ENCODE measurements at places on chromosomes 11 and 22. TPM values are rescaled to one million over a fixed set of nuclear protein-coding genes. Genes with fewer than 3 reads are reported as not detected.
A peak's percentile ranks its signal among the peaks of the same experiment; 100 is the strongest.

- DNase-seq: peak; percentile 34
These were observed 79.6 kb downstream of the ME3 start for GRCh38 chr11:86592659-86593451.

- no peak for DNase-seq
These were observed 31.3 kb upstream of the CTTN start for GRCh38 chr11:70367071-70367470.

- no peak for DNase-seq
These were observed 398.4 kb downstream of the CTTN start for GRCh38 chr11:70796648-70797227.

Gene ALG12
- total RNA-seq: 17.3 TPM

DNA sequence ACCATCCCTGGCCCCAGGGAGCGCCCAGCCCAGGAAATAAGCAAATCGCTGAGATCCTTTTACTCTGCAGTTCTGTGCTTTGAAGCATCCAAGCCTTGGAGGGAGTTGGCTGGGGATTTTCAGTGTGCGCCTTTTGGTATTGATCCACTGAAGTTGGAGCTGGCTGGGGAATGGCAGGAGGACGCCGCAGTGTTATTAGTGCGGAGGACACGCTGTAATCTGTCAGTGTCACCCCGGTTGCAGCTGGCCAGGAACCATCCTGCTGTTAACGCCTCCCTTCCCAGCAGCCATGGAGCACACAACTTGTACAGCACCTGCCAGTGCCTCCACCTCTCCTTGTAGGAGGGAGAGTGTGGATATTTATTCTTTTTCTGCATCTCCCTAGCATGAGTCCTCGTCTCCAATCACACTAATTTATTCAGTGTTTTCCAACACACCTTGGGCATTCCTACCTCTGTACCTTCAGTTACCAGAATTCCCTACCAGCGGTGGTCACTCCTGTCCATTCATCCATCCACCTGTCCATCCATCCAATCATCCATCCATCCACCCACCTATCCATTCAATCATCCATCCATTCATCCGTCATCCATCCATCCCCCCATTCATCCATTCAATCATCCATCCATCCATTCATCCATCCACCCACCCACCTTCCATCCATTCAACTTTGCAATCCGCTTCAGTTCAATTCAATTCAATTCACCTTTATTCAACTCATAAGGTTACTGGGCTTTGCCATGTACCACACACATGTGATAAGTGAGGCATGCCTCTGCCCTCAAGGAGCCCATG lies 21.9 kb upstream of the EIF3D start:
- no peak for DNase-seq

Gene RPL3
- 736 TPM for total RNA-seq

- DNase-seq: no peak
These were observed 6.5 kb upstream of the FJX1 start for GRCh38 chr11:35611741-35612140.

DNA sequence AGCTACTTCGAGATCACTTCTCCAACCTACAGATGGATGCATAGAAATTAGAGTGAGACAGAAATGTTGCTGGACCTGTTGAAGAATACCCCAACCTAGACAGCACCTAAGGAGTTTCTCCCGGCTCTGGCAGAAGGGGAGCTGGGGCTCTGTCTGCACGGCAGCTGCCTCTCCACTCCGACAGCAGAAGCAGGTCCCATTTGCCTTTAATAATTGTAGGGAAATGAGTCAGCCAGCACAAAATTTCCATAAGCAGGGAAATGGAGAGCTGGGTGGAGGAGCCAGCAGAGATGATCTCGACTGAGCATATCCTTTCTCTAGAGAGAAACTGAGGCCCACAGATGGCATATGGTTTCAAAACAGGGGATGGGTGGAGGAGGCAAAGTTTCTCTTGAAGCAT lies 80.1 kb downstream of the EFCAB6 start:
- no peak for DNase-seq

- peak; percentile 74 for DNase-seq
These were observed 63.2 kb upstream of the RRAS2 start for GRCh38 chr11:14422052-14422813.

- DNase-seq: no peak
These were observed 507.3 kb upstream of the KIRREL3 start for GRCh38 chr11:127507851-127508250.

Gene BTG4
- not detected for total RNA-seq

- no peak for DNase-seq
These were observed 70.7 kb downstream of the TEAD1 start for GRCh38 chr11:12744826-12745502.

- no peak for DNase-seq
These were observed 576.3 kb downstream of the BRD1 start for GRCh38 chr22:49251371-49251770.

- DNase-seq: no peak
These were observed 20.6 kb upstream of the ALDH3B2 start for GRCh38 chr11:67694875-67695555.

- no peak for DNase-seq
These were observed 83.0 kb downstream of the ALX4 start for GRCh38 chr11:44226945-44227344.

Gene CHRM1
- not detected for total RNA-seq

GRCh38 chr22:32352681-32353080 lies 5.0 kb upstream of the RFPL3 start:
- no peak for DNase-seq

Gene RCOR2
- total RNA-seq: 0.67 TPM

- no peak for DNase-seq
These were observed 21.2 kb downstream of the PLAAT3 start for GRCh38 chr11:63592975-63593395.

- DNase-seq: peak; percentile 75
These were observed 7.1 kb downstream of the PRPF19 start for GRCh38 chr11:60899046-60899936.

DNA sequence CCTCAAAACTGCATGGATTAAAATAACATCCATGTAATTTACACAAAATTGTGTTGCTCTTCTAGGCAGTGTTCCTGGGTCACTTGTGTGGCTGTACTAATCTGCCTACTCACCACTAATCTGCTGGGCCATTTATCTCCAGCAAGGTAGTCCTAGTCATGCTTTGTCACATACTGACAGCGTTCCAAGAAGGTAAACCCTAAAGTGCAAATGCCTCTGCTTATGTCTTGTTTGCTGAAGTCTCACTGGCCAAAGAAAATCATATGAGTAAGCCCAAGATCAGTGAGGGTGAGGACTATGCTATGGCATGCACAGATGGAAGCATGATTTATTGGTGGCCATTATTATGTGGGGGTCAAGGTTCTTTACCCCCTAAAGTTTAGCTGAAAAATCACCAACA lies 630.2 kb upstream of the LUZP2 start:
- no peak for DNase-seq
